HFFc6 (cell line): ENCODE measurements at places on chromosomes 1 and 21. TPM values are rescaled to one million over a fixed set of nuclear protein-coding genes. Genes with fewer than 3 reads are reported as not detected.

DNA sequence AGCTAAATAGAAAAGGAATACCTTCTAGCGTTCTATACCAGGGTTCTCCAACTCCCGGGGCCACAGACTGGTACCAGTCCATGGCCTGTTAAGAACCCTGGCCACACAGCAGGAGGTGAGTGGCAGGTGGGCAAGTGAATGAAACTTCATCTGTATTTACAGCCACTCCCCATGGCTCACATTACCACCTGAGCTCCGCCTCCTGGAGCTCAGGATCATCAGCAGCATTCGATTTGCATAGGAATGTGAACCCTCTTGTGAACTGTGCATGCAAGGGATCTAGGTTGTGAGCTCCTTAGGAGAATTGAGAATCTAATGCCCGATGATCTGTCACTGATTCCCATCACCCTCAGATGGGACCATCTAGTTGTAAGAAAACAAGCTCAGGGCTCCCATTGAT lies 107.3 kb downstream of the KAZN start:
- H3K27ac ChIP-seq: no peak overlapping the region
- H3K4me3 ChIP-seq: no peak overlapping the region
- no peaks in the 10 kb centered on the region for H3K4me1 ChIP-seq
- no peak for DNase-seq
- peaks cover 2% of the 10 kb centered on the region; the same call in 1 of the 2 replicates for H3K27me3 ChIP-seq
- H3K36me3 ChIP-seq: no peaks in the 10 kb centered on the region

Gene TMEM125
- not detected in 3 replicates for total RNA-seq

DNA sequence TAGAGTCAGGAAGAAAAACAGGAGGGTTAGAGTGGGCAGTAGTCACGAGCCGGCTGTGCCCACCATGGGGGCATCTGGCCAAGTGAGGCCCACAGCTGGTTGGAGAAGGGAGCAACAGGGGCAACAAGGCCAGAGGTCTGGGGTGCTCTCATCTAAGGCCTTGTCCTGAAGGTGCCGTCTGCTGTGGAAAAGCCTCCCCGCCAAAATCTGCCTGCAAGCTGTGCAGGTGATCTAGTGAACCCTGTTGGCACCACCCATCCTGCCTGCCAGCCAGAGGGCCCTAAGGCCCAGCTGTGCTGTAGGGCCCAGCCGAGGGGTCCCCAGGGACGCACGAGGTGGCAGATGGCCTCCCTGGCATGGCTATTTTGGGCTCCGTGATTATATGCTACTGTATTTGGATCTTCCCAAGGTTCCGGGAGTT lies 51.3 kb downstream of the LGR6 start:
- H3K4me1 ChIP-seq: no peaks in the 10 kb centered on the region
- no peaks in the 10 kb centered on the region for H3K36me3 ChIP-seq
- H3K27me3 ChIP-seq: peaks cover 55% of the 10 kb centered on the region
- H3K27ac ChIP-seq: no peak overlapping the region
- no peak for DNase-seq
- no peak overlapping the region for H3K4me3 ChIP-seq

GRCh38 chr1:96473791-96474434 lies 247.7 kb upstream of the PTBP2 start:
- H3K4me3 ChIP-seq: no peak overlapping the region
- H3K4me1 ChIP-seq: no peaks in the 10 kb centered on the region
- no peak for DNase-seq
- no peaks in the 10 kb centered on the region for H3K36me3 ChIP-seq
- no peak overlapping the region for H3K27ac ChIP-seq

Gene DNM3
- total RNA-seq: 0.25 to 0.57 TPM (median 0.45 TPM) in 3 replicates

DNA sequence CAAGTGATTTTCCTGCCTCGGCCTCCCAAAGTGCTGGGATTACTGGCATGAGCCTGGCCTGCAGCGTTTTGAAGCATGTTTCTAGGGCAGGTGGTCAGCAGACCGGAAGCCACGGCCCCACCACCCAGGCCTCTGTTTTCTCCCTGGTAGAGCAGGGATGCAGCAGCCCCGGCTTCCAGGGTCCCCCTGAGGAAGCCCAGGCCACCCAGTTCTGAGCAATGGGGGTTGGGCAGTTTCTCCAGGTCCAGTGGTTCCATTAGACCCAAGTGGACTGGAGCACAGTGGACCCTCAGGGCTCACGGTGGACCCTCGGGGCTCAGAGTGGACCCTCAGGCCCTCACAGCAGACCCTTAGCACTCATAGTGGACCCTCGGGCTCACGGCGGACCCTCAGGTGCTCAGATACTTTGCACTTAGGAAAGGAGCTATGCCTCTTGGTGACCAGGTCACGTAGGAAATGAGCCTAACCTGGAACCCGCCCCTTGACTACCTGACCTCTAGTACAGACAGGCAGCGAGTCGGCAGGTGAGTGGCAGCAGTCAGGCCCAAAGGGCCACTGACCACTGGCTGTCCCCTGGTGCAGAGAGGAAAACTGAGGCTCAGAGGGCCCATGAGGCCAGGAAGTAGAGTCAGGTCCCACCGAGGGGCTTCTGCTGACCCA lies 4.6 kb upstream of the FNDC10 start:
- H3K27ac ChIP-seq: no peak overlapping the region
- no peak for DNase-seq
- no peaks in the 10 kb centered on the region for H3K4me1 ChIP-seq

GRCh38 chr1:218660678-218661053 lies 315.5 kb downstream of the TGFB2 start:
- peaks cover 73% of the 10 kb centered on the region for H3K4me1 ChIP-seq
- 0 out of 2 replicates have a peak overlapping the region, but pooled peaks have one; percentile 9 for H3K4me3 ChIP-seq
- H3K27me3 ChIP-seq: peaks cover 1% of the 10 kb centered on the region

DNA sequence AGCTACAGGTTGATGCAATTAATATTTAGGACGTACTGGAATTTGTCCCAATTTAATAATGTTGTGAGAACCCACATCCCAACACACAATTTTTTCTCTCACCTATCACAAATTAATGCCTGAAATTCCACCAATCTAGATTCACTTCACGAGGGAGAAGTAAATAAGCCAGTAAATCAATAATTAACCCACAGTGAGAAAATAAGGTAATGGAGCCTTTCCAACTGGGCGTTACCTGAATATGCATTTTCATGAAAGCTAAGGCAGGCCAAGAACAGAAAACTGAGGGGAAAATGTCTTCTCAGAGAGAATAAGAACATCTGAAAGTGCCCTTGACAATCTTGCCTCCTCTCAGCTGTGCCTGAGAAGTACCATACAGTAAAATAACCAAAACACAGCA lies 240.8 kb upstream of the NR5A2 start:
- H3K4me1 ChIP-seq: peaks cover 61% of the 10 kb centered on the region
- DNase-seq: no peak
- H3K36me3 ChIP-seq: no peaks in the 10 kb centered on the region
- no peak overlapping the region for H3K4me3 ChIP-seq

Gene TNFRSF25
- 2.5 to 3.0 TPM (median 2.5 TPM) in 3 replicates for total RNA-seq

- 0 out of 2 replicates have a peak, but pooled peaks cover 4% of the 10 kb centered on the region for H3K36me3 ChIP-seq
- no peak within 1 kb of the TSS; the same call in none of the 2 replicates for H3K27ac ChIP-seq
- peaks cover 4% of the 10 kb centered on the region; the same call in 1 of the 2 replicates for H3K27me3 ChIP-seq
- peak; percentile 50 for DNase-seq
These were observed at the start of gene NENF for GRCh38 chr1:212432661-212433576. Gene NENF, plus strand, starts transcription at chr1:212432920. Its CDS starts 24 bp downstream, at chr1:212432944.
